ENCODE measurements at places on chromosomes 5 and 9.

DNA sequence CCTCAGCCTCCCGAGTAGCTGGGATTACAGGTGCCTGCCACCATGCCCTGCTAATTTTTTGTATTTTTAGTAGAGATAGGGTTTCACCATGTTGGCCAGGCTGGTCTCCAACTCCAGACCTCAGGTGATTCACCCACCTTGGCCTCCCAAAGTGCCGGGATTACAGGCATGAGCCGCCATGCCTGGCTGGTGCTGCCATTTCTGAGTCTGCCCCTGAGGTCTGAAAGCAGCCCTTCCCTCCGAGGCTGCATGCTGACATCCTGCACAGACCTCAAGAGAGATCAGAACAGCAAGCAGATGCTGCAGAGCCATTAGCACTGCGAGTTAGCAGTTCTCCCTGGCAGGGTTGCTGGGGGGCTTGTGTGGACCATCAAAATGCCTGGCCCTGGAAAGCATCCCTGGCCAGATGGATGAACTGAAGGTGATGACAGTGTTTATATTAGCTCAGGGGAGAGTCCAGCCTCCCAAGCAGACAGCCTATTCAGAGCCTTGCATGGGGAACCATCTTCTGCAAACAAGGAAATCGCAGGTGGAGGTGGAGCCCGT lies 176.5 kb upstream of the PANK3 start:
- DNase-seq, result no peak

DNA sequence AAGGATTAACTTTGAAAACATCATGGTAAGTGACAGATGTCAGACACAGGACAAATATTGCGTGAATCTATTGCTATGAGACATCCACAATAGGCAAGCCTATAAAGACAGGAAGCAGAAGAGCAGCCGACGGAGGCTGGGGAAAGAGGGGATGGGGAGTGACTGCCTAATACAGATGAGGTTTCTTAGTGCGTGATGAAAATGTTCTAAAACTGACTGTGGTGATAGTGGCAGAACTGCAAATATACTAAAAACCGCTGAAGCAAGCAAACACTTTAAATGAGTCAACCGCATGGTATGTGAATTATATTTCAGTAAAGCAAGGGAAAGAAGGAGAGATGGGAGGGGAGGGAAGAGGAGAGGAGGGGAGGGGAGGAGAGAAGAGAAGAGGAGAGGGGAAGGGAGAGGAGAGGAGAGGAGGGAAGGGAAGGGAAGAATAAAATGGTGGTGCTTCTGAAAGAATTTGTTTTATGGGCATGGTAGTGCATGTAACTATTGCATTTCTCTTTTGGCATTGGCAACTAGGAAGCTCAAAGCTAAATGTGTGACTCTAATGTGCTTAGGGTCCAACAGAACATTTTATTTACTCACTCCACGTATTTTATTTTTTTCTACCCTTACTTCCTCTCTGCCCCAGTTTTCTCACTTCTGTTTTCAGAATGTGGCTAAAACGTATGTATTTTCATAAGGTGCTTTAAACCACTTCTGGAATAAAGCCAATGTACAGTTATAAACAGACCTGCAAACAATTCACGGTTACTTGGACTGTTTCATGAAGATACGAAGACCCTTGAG lies 21.3 kb downstream of the AKNA start:
- DNase-seq, result peak; percentile 88

GRCh38 chr9:77785341-77785740 lies 137.2 kb upstream of the GNA14 start:
- no peak for DNase-seq

GRCh38 chr5:73740274-73740790 lies 114.3 kb downstream of the ARHGEF28 start:
- DNase-seq, result no peak

DNA sequence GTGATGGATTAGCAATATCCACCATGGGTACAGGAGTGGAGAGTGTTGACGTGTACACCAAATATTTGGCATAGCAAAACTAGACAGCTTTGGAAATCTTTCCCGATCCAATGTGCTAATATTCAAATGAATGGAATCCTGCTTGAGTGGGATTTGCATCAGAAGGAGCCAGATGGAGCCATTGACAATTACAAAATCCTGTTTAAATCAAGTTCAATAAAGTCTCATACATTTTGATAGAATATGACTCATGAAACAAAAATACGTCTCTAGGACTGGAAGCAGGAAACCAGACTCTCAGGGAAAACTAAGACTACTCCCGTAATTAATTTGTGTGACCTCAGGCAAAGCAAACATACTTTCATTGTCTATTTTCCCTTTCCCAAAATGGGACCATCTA lies 13.0 kb downstream of the TNC start:
- peak; percentile 51 for DNase-seq

- DNase-seq, result peak; percentile 19
Observed at GRCh38 chr5:134289509-134290113, 63.7 kb upstream of the PPP2CA start.
